ENCODE measurements at places on chromosomes 16 and 17. TPM values are rescaled to one million over a fixed set of nuclear protein-coding genes. Genes with fewer than 3 reads are reported as not detected.
A peak's percentile ranks its signal among the peaks of the same experiment; 100 is the strongest.

GRCh38 chr16:74888232-74888862 lies 96.6 kb downstream of the WDR59 start:
- no peak for DNase-seq

GRCh38 chr17:33287096-33287725 lies 5.9 kb downstream of the ASIC2 start:
- DNase-seq = no peak

- DNase-seq = peak; percentile 9
Measured at GRCh38 chr17:39271546-39271945, 45.8 kb upstream of the STAC2 start.

DNA sequence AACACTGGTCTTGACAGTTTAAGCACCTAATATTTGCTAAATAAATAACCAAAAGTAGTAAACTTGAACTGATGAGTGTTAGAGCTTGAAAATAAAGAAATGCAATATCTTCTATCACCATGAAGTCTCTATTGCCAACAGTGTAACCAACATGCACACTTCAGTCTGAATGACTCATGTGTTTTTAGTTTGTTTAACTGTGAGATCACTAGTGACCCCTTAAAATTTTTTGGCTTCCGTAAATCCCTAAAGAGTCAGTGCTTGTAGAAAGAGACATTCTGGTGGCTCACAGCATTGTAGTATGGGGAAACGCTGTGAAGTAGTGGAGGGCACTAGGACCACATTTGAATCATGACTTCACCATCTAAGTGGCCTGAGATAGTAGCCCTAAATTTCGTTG lies 341.1 kb downstream of the PMP22 start:
- no peak for DNase-seq

DNA sequence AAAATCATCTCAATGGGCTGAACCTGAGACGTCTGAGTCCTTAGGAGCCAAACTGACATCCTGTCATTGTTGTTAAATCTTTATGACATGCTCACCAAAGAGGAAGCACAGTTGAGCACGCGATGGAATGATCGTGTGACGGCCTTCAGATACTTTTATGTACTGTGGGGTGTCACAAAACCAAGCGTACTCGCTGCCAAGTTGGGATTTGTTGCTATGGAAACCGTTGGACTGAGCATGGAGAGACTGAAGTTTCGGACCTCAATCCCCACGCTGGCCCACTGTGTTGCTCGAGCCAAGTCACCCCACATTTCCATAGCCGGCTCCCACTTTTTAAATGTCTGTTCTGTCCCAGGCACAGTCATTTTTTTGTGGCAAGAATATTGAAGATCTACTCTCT lies 222.8 kb upstream of the SDK2 start:
- no peak for DNase-seq

- peak; percentile 70 for DNase-seq
Measured at GRCh38 chr17:17075125-17075781, 33.0 kb downstream of the MPRIP start.

CCL5 gene
- polyA plus RNA-seq = 16.2 TPM

DNA sequence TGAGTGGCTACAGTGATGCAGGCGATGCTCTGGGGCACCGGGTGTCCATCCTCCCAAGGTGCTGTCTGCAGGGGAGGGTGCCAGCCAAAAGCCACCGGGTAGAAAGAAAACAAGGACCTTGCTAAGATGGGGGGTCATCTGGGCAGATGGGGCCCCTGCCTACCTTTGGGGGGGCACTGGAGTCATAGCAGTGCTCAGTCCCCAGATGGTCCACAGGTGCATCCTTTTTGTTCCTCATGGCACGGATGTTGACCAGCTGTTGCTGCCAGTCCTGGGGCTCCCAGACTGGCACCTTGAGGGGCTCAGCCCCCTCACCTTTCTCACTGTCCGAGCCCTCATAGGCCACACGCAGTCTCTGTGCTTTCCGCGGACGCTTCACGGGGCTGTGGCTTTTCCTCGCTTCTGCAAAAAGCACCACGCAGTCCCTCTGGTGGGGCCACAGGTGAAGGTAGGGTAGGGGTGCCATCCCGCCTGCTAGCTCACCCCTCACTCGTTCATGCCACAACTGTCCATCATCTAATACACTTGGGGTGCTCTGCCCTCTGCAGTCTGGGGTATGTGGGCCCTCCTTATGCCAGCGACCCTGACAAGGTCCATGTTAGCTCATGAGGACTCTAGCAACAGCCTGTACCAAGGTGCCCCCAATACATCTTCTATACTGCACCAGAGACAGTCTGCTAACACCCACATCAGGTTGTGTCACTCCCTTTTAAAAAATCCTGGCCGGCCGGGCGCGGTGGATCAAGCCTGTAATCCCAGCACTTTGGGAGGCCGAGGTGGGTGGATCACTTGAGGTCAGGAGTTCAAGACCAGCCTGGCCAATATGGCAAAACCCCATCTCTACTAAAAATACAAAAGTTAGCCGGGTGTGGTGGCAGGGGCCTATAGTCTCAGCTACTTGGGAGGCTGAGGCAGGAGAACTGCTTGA lies 1.4 kb downstream of the NTHL1 start:
- DNase-seq = no peak

LRRC75A gene
- polyA plus RNA-seq = 39.1 TPM

DNA sequence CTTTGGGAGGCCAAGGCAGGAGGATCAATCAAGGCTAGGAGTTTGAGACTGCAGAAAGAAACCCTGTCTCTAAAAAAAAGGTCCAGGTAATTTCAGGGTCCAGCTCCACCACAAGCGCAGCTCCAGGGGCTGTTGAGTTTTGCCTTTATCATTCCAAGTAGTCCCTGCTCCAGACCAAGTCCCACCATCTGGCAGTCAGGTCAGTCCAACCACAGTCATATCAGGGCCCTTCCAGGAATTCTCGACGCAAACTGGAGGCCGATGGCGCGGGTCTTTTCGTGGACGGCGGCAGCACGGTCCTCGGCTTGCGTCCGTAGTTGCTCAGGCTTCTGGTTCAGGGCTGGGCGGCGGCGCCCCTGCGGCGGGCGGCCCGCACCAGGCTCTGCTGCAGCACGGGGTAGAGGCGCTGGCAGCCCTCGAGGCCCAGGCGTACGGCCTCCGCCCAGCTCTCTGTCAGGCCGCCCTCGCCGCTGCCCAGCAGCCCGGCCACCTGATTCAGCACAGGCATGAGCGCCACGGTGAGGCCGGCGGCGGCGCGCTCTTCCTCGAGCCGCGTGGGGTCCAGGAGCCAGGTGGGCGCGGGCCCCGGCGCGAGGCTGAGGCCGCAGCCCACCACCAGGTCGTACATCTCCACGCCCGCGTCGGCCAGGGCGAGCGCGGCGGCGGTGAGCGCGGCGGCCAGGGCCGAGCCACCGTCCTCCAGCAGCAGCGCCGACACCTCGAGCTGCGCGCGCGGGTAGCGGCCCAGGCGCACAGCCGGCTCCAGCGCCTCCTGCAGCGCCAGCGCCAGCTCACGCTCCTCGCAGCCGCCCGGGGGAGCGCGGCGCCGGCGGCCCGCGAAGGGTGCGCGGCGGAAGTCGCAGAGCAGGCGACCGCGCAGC lies 752 bp downstream of the EXOSC6 start:
- peak; percentile 63 for DNase-seq

G6PC1 gene
- 0.26 TPM for polyA plus RNA-seq

GRCh38 chr17:8046306-8046928 lies 7.6 kb downstream of the ALOX15B start:
- no peak for DNase-seq
